ENCODE measurements at places on chromosomes 1 and 21.

DNA sequence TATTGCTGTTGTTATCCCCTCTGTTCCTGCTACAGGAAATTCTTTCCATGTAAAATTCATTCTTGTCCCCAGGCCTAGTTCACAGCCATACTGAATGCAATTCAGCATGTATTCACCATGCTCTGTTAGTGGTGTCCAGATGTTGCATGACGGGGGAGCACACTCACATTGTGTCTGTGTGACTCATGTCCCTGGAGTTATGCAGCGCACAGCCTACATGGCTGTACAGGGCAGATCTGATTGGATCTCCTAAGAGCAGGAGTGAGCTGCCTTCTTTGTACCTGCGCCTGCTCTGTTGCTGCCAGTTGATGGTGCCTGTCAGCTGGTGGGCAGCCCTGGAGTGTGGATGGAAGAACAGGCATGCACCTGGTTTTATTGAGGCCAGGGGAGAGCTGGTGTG, 17.6 kb downstream of the HTR6 start:
- DNase-seq: no peak

DNA sequence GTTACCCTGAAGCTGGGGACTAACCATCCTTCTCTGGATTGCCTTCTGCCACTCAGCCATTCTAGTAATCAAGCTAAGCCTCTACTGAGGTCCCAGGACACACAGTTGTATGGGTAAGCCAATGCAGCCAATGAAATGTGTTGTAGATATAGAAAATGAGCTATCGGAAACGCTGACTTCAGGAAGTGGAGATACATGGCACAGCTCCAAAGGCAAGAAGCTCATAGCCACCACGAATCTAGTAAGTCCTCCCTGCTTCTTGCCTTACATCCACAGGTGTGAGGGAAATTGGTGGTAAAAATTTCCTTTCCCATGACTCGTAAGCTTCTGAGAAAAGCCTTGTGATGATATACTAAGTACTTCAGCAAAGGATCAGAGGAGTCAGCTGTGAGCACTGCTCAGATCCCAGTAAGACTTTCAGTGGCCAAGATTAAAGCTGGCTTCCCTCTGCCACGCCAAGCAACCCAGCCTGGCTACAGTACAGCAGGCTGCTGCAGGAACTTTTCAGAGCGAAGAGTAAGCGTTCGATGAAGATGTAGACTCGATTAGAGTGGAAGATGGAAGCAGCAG, 117.7 kb downstream of the SIM2 start:
- no peak for DNase-seq

DNA sequence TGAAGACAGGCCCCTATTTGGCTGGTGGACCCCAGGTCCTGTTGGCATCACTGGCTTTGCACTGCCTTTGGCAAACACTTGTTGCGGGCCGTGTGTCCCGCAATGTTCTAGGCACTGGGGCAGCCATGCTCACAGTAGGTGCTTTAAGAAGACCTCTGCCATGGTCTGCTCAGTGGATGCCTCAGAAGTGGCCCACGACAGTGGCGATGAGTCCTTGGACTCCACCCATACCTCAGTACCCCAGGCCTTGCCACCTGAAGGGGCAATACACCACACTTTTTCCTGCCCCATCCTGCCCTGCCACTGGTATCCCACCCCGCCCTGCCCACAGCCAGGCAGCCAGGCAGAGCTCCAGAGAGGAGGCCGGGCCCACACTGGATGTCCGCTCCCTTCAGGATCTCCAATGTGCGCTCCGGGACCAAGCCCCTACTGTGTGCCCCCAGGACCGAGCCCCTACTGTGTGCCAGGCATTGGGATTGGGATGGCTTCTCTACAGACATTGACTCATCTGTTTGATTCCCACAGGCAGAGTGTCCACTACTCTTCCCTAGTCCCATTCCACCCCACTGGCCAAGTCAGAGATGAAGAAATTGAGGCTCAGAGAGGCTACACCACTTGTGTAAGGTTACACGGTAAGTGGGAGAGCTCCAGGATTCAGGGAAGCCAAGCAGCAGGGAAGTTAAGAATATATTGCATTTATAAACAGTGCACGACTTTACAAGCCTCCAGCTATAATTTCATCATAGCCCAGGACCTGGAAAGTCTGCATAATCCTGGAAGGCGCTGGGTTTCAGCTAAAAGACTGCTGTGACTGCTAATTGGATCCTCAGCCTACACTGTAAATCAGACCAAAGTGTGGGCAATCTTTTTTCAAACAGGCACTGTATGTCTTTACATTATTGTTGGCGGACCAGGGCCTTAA, 101.6 kb downstream of the DMRTB1 start:
- no peak for DNase-seq

- no peak for DNase-seq
Measured at GRCh38 chr1:205512059-205513045, 7.9 kb downstream of the CDK18 start.

- DNase-seq: no peak
Measured at GRCh38 chr1:94741510-94741909, 78.6 kb upstream of the SLC44A3 start.

GRCh38 chr1:50502147-50502546, 78.9 kb upstream of the DMRTA2 start:
- DNase-seq: no peak

DNA sequence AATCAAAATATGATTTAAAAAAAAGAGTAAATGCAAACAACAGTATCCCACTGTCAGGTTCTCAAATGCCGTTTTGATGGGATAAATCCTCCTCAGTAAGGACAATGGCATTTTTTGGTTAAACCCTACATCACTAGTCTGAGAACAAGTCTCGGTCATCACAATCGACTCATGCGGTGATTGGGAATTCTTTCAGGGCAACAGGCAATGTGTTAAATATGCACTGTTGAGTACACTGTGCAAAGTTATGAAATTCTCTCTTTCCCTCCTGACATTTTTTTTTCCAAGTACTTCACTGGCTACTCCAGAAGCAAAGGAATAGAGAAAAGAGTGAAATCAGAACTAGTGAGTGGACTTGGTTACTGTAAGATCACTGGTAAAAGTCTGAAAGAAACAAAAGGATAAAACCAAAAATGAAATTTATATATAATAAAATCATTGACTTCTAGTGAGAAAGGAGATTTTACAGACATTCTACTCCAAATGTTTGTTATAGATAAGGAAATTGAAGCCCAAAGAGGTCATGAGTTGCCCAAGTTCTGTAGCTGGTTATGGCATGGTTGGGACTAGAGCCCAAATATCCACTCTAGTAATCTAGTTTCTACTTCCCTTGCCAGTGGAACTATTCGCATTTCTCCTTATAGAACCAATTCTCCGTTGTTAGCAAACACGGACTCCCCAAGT, 111.3 kb downstream of the TGFBR3 start:
- no peak for DNase-seq

- no peak for DNase-seq
Measured at GRCh38 chr1:100187912-100188311, 9.9 kb upstream of the LRRC39 start.

DNA sequence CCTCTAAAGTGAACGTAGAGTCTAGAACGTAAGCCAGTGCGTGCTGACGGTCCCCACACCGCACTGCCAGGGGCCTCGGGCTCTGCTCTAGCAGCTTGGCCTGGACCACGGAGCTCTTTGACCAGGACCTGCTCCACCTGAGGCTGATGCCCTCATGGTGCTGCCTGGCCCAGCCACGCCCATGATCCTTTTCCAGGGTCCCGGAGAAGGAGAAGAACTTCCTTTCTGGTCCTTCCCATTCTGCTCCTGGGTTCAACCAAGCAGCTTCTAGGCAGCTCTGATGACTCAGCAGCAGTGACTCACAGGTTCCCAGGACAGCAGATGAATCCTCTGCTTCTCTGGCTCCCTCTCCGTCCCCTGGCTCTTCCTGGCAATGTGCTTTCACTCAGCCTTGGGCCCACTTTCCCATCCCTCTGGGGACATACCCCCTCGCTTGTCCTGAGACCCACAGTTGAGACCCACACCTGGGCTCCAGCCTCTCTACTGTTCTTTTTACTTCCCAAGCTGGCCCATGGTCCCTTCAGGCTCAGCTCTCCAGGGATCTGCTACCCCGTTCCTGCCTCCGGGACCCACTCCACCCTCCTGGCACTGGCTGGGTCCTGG, 246.3 kb upstream of the RAB4A start:
- no peak for DNase-seq

DNA sequence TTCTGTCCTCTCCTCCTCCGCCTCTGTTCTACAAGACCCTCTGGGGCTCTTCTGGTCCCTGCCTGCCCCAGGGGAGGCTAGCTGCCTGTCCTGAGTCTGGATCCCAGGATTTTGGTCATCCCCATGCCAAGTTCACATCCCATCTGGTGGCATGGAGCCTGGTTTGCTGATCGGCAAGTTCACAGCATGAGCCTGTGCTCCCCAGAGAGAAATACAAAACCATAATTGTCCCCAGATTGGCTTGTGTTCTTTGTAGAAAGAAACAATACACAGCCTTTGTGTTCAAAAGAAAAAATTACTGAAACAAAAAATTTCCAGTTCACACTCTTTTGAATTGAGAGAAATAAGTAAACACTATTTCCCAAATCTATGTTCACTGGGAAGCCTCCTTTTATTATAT, 149.4 kb upstream of the ZC3H12A start:
- DNase-seq: no peak

- DNase-seq: no peak
Measured at GRCh38 chr1:9207715-9208114, 26.9 kb upstream of the H6PD start.

- no peak for DNase-seq
Measured at GRCh38 chr1:15736892-15737261, 819 bp downstream of the SLC25A34 start.

DNA sequence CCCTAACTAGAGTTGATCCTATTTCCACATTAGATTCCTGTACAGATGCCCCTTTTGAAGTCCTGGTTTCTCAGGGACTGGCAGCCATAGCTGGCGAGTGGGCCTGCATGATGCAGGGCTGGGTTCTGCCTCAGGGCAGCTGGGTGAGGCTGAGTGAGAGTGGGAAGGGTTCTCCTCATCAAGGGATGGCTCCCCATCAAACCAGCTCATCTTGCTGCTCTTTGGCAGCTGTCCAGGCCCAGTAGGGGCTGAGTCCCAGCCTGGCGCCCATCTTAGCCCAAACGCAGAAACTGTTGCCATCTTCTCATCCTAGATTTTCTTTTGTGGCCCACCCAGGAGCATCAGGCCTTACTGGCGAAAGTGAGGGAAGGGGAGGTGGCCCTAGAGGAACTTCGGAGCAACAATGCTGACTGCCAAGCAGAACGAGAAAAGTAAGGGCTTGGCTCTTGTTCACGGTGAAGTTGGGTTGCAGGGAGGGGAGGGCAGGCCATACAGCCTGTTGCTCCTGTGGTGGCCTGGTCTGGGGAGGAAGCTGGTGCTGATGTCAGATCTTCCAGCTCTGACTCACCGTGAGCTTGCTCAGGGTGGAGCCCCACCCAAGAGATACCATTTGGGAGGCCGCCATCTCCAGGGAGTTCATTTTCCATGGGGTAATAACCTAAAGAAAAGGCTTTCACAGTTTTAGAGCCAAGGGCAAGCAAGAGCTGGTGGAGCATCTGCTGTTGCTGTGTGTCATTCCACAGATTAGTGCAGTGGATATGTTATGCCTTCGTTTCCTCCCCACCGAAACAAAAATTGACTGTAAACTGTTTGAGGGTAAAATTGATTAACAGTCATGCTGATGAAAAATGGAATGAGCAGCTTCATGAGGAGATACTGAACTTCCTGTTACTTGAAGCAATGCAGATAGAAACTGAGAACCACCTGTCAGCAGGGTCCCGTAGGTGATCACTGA, 34.7 kb downstream of the TUFT1 start:
- DNase-seq: no peak

DNA sequence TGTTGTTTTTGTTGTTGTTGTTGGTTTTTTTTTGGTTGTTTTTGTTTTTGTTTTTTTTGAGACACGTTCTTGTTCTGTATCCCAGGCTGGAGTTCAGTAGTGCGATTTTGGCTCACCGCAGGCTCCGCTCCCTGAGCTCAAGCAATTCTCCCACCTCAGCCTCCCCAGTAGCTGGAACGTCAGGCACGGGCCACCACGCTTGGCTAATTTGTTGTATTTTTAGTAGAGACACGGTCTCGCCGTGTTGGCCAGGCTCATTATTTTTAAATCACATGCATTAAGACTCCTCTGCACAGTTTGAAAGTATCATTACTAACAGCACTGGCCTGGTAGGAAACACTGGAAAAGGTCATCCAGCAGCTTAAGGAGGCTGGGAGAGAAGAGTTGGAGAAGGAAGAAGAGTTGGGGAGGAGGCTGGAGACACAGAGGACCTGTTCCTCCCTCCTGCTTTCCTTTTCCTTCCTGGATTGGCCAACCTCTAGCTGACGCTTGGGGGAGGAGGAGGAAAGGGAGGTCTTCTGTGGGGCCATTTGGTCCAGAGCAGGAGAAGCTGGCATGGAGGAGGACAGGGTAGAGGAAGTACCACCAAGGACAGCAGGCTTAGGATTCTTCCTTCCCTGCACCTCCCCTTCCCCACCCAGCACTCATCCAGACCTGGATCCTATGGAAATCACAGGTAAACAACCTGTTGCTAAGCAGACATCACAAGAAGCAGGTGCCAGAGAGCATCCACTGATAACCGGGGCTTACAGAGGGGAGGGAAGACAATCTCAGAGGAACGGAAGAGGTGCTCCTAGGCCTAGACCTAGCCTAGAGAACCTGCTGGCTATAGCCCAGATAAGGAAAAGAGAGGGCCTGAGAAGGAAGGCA, 71.9 kb upstream of the GOLT1A start:
- no peak for DNase-seq

GRCh38 chr21:26331205-26331980, 160.8 kb upstream of the APP start:
- DNase-seq: no peak

DNA sequence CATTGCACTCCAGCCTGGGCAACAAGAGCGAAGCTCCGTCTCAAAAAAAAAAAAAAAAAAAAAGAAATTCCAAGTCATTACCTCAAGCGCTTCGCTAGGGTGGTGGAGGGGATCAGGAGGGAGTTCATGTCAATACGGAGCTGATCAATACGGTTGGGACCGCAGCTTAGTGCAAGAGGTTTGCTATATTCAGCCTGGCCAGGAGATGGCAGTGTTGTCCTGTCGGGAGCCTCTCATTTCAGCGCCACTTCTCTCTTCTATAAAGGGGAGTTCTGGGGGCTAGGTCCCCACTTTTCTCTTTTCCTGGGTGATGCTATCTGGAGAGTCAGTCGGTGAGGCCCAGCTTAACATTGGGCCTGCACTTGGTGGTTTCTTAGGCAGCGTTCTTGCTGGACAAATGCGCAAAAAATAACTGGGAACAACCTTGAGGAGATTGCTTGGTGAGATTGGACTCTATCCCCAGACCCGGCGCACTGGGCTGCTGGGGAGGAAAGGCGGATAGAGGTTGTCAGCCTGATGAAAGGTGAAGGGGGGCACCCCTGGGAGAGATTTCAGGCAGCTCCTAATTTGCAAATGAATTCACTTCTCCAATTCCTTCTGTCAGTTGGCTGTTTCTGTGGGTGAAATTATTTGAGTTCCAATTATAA, 40.4 kb downstream of the KIAA0040 start:
- DNase-seq: peak; percentile 58
